ENCODE measurements at places on chromosomes 12 and 14.
A peak's percentile ranks its signal among the peaks of the same experiment; 100 is the strongest.

DNA sequence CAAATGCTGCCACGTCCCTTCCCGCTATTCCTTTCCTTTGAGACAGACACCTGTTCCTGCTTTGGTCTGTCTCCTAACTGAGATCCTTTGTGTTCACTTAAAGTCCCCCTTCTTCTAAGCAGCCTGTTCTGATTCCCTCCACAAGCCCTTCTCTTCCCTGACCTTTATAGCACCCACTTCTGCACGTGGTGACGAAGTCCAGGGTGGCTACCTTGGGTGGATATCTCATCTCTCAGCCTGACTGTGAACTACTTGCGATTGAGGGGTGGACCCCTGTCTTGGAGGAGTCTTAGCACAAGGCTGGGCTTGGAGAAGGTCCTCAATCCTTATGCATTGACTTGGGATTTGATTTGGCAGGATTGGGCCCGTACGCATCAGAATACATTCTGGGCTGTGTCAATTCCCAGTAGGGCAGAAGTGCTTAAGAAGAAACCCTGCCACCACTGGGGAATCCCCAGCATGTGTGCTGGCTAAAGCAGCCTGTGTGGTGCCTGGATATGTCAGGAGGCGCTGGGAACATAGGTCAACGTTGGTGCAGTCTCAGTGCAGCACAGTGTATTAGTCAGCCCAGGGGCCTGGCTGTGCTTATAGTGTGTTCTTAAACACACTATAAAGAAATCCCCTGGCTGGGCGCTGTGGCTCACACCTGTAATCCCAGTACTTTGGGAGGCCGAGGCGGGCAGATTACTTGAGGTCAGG, 23.6 kb downstream of the KRT80 start:
- DNase-seq = no peak

DNA sequence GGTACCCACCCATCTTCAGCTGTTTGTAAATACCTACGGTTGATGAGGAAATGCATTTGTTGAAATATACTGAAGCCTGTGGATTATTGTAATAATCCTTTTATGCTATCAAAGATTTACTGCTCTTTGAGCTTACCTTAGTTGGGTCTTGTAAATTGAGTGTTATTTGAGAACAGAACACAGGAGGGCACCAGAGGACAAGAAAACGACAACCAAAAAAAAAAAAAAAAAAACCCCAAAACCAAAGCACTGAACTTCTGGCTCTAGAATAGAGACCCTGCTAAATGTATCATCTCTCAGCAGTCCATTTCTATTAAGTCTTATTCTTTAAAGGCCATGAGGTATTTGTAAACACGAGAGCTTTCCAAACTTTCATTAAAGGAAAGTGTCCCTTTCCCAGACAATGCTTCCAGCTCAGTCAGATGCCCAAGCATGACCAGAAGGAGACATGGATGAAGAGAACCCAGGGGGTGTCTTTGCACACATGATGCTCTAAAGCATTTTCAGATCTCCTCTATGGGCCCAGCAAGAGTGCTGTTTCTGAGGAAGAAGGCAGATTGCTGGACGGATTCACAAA, 763.9 kb downstream of the NRXN3 start:
- DNase-seq = no peak

- no peak for DNase-seq
Measured at GRCh38 chr14:22456421-22456820, 132.6 kb downstream of the DAD1 start.

GRCh38 chr12:68959143-68959858, 26.3 kb upstream of the CPM start:
- DNase-seq = no peak

GRCh38 chr14:75339059-75339458, 60.4 kb downstream of the FOS start:
- DNase-seq = no peak

- DNase-seq = no peak
Measured at GRCh38 chr12:4027412-4027811, 154.2 kb upstream of the PARP11 start.

DNA sequence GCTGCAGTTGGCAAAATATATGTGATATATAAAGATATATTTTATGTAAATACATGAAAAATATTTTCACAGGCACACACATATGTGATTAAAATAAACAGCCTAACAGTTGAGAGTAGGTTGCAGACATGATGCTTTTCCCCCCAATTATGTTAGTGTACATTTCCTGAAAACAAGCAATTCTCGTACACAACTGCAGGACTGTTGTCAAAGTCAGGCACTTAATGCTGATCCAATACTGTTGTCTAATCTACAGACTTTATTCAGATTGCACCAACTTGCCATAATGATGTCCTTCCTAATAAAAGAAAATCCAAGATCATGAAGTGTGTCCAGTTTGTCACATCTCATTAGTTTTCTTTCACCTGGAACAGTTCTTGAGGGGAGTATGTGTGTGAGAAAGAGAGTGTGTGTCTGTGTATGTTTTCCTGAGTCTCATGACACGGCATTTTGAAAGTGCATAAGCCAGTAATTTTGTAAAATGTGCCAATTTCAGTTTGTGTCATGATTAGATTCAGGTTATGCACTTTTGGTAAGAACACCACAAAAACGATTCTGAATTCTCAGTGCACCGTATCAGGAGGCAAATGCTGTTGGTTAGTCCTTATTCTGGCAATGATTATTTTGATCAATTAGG, 16.5 kb upstream of the SEL1L start:
- DNase-seq = no peak

DNA sequence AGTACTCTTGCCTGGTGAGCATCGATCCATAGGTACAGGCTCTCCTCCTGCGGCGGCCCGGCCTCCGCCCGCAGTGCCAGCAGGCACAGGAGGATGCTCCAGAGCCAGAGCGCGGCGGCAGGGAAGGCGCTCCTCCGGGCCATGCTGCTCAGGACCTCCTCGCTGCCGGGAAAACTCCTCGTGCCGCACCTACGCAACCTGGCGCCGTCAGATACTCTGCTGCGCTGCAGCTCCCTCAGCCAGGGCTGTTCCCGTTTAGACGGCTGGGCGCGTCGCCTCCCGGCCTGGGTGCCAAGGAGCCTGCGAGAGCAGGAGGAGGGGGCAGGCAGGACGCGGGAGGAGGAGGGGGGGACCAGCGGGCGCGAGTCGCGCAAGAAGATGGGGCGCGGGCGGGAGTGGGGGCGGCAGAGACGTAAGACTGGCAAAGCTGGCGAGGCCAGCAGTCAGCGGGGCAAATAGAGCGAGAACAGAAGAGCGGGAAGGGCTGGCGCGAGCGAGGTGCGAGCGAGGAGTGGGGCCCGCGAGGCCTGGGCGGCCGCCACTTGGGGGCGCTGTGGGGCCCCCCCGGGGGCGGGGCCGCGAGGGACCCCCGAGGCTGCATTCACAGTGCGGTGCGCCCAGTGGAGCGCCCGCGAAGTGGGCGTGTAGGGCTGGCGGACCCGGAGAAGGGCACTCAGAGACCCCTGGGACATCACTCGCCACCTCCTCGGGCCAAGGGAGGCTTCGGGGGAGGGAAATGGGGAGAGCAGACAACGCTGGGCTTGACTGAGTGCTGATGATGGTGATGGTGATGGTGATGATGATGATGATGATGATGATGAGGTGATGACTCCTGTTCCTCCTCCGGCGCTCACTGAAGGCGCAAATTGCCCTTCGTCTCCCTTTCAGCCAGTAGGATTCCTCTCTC, at the start of gene WIF1:
TSS of gene WIF1 (minus strand) at position 257 of the 907 bp plus-strand sequence. CDS start at position 143, 114 bp downstream.
- DNase-seq = no peak

DNA sequence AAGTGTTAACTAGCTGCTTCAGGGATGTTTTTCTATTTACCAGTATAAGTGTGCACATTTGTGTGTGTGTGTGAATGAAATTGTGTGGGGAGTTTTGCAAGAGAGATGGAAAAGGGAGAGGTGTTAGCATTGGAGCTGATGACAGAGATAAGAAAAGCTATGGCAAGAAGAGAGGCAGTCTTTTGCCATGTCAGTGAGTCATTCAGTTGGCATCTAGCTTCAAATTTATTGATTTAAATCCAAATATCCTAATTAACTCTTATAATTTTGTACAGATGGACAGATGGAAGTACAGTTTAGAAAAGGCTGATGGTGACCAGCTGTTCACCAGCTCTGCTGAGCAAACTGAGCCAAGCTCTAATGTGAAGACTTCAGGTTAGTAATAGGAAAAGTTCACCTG, 3.3 kb upstream of the BHLHE41 start:
- DNase-seq = no peak

DNA sequence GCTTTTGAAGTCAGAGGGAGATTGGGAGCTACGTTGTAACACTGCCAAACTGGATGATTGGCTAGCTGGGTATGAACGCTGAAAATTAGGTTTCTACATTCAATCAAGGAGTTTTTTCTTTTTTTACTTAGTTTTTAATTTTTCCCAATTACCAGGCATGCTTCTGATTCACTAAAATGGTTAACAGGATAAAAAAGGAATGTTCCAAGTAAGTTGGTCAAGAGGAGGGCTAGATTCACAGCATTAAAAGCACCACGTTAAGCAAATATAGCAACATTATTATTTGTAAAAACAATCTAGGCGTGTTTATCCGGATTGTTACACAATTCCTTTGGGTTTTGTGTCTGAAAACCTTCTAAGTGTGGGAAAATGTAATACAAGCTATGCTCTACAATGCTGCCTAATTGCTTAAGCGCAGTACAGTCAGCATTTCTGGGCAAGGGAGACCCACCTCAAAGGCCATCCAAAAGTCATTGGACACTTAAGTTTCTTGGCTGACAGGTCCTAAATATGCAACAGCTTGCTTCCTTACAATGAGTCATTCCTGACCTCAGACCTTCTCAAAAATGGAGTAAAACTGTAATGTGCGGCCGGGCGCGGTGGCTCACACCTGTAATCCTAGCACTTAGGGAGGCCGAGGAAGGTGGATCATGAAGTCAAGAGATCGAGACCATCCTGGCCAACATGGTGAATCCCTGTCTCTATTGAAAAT, 1.2 kb downstream of the RPLP0 start:
- DNase-seq = no peak

DNA sequence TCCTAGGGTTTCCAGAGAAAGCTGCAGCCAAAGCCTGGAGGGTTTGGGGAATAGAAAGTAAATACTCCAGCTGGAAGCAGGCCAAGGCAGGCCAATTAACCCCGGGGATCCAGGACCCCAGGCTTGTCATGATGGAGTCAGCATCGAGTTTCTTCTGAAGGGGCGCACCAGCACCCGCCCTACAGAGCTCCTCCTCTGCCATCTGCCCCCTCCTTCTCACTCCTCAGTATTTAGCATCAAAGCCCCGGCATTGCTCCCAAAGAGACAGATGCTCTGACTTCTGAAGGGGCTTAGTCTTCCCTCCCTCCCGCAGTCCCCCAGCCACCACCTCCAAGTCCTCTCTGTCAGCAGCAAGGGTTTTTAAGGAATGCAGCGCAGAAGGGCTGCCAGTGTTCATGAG, 285.1 kb upstream of the NOS1 start:
- DNase-seq = no peak

- no peak for DNase-seq
Measured at GRCh38 chr14:58607952-58608317, 29.8 kb upstream of the DACT1 start.

- peak; percentile 79 for DNase-seq
Measured at GRCh38 chr14:23153851-23154796, 29.3 kb downstream of the SLC7A8 start.

- DNase-seq = no peak
Measured at GRCh38 chr14:20428802-20429201, 7.2 kb downstream of the KLHL33 start.

GRCh38 chr14:77265187-77265515, 5.9 kb downstream of the NGB start:
- no peak for DNase-seq

DNA sequence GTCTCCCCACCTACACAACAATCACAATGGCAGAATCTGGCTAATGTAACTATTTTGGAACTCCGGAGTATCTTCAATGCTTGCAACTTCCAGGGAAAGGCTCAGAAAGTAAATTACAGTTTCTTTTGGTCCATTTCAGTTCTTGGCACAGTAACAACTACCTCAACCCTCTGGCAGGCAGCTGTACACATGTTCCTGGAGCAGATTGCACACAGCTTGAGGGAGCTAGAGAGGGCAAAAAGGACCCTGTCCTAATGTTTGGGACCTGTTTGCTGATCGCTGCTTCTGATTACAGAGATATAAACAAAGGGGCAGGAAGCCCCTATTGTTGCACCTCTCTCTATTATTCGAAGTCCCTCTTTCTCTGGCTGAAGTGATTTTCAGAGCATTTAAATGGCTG, 35.2 kb upstream of the SLC38A1 start:
- no peak for DNase-seq

DNA sequence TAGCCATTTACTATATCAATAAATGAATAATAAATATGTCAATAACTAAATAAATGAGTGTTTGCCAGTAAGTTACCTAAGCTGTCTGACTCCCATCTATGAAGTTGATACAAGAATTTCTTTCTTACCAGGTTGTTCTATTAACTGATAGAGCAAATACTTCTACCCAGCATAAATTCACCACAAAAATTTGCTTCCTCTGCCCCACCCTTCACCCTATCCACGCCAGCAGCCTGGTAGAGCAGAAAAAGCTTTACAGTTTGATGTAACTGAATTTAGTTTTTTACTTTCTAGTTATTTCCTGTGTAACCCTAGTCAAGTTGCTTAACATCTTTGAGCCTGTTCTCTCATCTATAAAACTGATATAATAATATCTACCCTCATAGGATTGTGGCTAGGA, 94.9 kb upstream of the SLC16A7 start:
- DNase-seq = no peak

DNA sequence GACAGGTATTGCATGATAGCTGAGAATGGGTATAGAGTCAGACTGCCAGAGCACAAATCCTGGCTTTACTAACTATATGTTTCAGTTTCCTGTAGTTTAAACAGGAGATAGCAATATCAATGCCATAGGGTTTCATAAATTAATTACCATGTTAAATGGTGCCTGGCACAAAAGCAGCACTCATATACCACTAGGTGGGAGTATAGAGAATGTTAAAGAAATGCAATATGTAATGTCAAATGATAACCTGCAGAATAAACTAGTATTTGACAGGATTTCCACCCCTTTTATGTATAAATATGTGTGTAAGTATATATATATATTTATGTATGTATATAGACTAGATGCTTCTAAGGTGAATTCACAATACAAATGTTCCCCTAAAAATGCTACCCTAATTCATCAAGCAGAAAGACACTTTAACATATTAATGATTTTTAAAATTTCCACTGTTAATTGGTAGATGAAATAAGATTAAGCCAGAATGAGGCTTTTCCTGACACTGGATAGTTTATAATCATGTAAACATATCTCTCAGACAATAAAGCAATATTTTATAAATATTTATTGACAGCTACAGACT, 8.6 kb downstream of the WDR89 start:
- no peak for DNase-seq
